Stimulated activated CD4-positive, alpha-beta T cell treated with anti-CD3 and anti-CD28 coated beads, TNF-alpha, amount 100 ng/mL, for 48 hours (primary cell): ENCODE measurements at places on chromosomes 6 and 20.

DNA sequence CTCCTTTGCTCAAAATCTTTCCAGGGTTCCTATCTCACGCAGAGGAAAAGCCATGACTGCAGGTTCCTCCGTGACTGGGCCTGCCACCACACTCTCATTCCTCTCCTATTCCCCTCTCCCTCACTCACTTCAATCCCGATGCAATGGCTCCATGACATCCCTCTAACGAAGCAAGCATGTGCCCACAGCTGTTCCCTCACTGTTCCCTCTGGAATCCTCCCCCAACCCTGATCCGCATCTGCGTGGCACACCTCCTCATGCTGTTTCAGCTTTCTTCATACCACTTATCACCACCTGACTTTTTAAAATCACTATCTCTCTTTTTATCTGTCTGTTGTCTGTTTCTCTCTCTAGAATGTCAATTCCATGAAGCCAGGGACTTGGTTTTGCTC, 25.5 kb downstream of the ANGPT4 start:
- DNase-seq: no peak

GRCh38 chr20:48722737-48723191, 105.0 kb downstream of the PREX1 start:
- DNase-seq: no peak

DNA sequence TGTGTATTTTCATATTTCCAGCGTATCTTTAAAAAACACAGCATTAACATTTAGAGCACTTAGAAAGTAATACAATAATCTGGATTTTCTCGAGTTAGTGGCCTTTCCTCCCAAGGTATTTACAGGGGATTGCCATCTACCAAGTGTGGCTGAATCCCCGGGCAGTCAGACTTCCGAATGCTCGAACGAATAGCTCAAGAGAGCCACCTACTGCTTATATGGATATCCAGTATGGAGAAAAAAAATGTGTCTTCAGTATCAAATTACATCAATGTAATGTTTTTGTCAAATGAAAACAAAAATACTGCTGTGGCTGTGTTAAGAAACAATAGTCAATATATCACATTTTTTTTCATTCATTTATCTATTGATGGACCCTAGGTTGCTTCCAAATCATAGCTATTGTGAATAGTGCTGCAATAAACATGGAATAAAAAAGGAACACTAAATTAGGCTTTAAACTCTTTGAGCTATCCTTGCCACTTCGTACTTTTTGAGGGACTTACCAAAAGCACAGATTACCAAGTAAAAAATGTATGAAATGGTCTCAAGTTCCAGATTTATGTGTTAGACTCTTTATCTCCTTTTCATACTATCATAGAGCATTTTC, 654.5 kb upstream of the PTCHD4 start:
- no peak for DNase-seq

- DNase-seq: no peak
These were observed 59.1 kb downstream of the RIPOR3 start for GRCh38 chr20:50632236-50632635.

DNA sequence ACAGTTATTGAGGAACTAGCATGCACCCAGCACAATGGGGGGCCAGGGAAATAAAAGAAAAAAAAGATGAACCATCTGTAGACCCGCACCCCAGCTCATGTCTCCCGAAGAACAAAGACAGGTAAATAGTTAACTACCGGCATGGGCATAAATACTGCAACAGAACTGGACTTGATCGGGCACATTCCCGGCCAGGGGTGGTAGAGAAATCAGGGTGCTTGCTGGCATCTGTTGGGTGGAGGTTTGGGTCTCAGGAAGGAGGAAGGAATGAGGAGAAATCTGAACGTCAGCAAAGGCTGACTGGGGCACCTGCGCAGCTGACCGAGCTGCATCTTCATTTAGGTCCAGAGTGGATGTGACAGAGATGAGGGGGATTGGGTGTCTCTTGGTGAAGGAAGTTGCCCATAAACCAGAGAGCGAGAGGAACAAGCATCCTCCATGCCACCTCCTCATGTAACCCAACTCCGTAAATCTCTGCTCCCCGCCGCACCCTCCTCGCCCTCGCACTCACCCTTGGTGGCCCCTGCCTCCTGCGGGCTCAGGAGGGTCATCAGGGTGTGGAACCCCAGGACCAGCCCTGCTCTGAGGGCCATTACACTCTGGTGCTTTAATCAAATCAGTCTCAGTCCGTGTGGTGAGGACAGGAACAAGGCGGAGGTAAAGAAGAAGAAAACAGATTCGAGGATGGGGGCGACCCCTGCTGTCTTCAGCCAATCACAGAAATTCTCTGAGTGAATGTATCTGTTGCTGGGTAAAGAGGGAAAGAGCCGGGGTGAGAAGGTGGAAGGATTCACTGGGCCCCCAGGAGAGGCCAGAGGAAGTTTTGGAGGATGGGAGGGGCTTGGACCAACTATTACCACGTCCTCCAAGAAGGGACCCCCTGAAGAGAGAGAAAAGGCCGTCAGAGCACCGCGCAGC, at the start of gene HLA-DOA:
Gene HLA-DOA, minus strand, starts transcription at position 648 of the 918 bp plus-strand sequence.
- DNase-seq: no peak

DNA sequence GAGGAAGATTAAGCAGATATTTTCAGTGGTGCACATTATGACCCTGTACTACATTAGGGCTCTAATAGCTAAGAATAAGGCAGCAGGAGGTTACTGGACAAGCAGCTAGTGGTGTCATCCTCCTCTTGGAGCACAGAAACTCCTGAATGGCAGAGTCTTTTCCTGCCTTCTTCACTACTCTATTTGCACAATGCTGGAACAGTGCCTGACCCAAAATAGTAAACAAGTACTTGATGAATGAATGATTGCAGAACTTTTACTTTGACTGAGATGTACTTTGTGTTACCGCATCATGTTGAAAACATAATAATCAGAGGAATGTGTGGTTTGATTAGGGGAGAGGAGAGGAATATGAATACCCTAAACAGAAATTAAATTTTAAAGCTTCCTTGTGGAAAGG, 30.0 kb upstream of the UST start:
- DNase-seq: no peak

- DNase-seq: no peak
These were observed 129.9 kb downstream of the HFE start for GRCh38 chr6:26216886-26217713.

- DNase-seq: no peak
These were observed 232.8 kb downstream of the GRIK2 start for GRCh38 chr6:101626269-101626668.

DNA sequence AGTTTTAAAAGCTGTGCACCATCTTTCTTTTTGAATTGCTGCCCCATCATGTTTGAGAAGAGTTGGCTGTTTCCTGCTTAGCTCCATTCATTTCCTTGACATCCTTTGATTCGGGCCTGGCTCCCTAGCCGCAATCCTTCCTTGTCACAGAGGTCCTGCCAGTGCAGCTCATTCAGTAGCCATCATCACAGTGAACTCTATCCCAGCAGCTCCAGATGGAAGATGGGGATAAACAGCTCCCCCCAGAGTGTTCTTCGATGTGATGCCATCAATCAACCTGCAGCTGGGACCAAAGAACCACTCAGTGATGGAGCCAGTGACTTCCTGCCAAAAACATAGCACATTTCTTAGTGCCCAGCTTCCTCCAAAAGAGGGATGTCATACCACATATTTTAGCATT, 158.8 kb downstream of the FRK start:
- DNase-seq: no peak

DNA sequence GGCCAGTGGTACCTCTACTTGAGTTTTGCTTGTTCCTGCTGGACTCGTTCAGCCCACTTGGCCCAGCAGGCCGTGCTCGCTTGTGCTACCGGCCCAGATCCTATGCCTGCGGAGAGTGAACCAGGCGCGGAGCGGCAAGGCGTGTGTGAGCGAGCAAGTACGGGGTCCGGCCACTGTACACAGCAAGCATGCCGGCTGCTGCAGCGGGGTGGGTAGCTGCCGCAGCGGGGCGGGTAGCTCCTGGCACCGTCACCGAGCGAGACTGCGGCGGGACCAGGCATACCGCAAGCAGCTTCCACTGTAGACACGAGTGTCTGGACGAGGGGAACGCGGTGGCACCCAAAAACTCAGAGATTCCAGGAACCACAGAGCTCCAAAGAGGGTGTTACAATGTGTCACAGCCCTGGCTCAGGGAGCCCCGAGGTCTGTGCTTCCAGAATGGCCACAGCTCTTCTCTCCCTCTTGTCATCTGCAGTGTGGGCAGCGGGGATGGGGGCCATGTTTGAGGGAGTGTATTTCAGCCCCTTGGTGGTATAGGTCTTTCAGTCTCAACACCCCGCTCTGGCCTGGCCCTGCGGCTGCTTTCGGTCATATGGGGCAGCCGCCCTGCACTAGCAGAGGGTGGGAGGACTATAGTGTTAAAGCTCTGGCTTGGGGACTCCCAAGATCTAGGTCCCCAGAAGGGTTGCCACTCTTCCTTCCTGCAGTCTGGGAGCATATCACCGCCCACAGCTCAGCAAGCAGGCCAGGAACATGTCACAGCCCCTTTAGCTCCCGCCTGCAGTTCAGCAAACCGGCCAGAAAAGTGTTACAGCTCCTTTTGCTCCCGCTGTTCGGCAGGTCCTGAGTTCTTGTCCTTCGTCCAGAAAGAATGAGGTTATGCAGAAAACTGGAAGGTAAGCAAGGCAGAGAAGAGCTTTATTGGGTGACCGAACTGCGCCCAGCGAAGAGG, 6.1 kb upstream of the RWDD1 start:
- no peak for DNase-seq

DNA sequence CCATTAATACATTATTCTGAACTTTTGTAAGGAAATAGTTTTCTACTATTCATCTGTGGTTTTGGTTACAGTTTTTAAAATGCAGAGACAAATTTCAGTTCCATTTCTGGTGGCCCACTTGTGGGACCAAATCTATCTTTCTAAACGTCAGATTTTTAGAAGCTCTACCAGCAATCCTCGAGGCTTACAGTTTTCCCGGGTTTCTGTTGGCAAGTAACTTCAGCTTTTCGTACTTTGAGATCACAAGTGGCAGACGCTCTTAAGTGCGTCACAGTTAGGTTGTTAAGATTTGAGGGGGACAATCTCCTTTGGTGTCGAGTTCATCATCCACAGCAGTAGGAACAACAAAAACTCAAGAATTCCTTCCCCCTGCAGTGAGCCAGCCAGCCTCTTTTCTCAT, 60.0 kb downstream of the JARID2 start:
- no peak for DNase-seq
